Germinal center (tissue), 1 donor: ENCODE measurements at places on chromosomes 3 and 15.

DNA sequence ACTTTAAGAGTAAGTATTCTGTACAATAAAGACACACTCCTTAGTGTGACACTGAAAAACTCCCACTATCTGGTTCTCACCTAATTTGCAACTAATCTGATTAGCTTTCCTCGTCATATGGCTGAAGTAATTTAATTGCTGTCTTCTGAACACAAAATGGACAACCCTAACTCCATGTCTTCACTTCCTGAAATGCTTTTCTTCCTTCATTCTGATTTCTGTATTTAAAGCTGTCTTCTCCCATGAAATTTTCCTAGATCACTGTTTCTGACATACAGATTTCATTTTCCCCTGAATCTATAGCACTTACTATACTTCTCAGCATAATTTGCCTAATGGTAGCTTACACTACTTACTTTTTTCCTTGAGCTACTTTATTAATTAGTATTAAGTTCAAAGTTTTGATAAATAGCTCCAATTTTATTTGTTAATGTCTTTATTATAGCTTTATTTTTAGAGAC, 6.3 kb downstream of the CCPG1 start:
- DNase-seq, result no peak

- no peak for DNase-seq
Measured at GRCh38 chr3:144104679-144105078, 133.1 kb downstream of the DIPK2A start.

DNA sequence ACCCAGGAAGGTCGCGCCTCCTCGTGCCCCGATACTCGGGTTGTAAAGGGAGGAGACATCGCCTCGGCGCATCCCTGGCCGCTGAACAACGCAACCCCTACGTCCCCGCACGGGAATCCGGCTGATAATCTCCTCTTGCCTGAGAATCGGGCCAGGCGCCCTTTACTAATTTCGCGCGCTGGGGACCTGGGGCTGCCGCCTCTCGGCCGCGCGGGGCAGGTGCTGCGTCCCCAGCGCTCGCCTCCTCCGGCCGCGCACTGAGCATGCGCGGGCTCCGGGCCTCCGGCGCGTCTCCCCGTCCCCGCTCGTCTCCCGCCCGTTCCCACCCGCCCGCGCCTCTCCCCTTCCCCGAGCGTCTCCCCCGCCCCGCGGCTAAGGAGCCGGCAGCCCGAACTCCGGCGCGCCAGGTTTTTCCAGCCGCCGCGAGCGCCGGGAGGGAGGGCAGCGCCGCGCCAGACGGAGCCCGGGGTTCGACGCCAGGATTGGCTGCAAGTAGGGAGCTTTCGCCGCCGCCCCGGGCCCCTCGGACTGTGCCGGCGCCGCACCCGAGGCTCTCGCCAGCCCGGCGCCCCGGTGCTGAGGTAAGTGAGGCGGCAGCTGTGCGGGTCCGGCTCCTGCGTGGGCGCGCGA, at the start of gene CNTN4:
Gene CNTN4 (plus strand): TSS at position 469 of the 630 bp plus-strand sequence.
- peak; percentile 25 for DNase-seq

- DNase-seq, result no peak
Measured at GRCh38 chr3:180828723-180829408, 83.6 kb upstream of the FXR1 start.

GRCh38 chr3:923161-923910, 169.5 kb upstream of the CNTN6 start:
- no peak for DNase-seq

GRCh38 chr15:73200339-73200738, 148.1 kb downstream of the NEO1 start:
- DNase-seq, result no peak

- DNase-seq, result no peak
Measured at GRCh38 chr15:100966997-100967396, 47.8 kb downstream of the LRRK1 start.

DNA sequence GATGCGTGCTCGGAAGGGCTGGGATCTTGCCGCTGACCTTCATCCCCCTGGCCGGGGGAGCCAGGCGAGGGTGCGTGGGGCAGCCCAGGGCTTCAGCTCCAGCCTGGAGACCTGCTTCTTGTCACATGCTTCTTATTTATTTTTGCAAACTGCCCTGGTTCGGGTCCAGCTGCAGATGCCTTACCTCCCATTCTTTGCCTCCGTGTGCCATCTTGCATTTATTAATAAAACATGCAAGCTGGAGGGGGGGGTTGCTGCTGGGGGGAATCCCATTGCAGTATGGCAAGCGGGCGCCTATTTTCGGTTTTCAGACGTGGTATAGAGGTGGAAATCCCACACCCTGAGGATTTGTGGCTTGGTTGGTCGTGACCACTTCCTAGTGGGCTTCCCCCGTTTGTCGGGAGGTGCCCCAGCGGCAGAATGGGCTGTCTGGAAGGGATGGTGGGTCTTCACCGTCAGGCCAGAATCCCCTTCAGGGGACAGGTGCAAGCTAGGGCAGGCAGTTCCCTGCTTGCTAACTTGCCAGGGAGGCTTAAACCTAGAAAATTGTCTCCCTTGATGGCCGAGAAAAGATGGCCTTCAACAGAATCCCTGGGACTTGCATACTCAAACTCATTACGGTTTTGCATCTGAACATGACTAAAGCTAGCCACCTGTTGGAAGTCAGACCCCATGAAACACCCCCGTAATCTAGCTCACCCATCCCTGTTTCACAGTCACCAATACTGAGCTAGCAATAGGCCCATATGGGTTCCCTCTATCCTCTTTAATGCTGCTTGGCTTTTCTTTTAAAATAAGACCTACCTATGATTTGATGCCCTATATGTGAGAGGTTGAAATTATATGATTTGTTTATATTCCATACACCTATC, 569 bp downstream of the TMEM266 start:
- no peak for DNase-seq

- no peak for DNase-seq
Measured at GRCh38 chr3:126394977-126395321, 240 bp downstream of the CFAP100 start.

DNA sequence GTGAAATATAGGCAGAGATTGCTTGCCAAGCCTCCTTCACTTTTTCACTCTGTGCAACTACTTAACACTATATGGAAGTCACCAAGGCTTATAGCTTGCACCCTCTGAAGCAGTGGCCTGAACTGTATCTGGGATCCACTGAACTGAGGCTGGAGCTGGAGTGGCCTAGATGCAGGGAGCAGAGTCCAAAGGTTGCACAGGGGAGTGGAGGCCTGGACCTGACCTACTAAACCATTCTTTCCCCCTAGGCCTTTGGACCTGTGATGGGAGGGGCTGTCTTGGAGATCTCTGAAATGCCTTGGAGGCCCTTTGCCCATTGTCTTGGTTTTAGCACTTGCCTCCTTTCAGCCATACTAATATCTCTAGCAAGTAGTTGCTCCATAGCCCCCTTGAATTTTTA, 57.5 kb downstream of the P2RY1 start:
- no peak for DNase-seq

GRCh38 chr15:49314716-49315115, 108.3 kb upstream of the FGF7 start:
- DNase-seq, result no peak

DNA sequence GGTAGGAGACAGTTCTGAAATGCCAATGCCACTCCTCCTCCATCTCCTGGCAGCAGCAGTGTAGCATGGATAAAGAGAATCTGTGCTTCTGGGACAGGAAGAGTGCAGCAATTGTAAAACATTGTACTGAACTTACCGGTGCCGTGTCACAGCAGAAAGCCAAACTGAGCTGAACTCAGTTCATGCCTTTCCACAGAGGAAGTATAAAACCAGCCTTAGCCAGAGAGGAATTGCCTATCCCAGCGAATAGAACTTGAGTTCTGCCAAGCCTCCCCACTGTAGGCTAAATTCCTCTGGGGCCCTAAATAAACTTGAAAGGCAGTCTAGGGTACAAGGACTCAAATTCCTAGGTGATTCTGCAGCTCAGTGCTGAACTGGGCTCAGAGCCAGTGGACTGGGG, 148.8 kb downstream of the SLC9A9 start:
- no peak for DNase-seq

DNA sequence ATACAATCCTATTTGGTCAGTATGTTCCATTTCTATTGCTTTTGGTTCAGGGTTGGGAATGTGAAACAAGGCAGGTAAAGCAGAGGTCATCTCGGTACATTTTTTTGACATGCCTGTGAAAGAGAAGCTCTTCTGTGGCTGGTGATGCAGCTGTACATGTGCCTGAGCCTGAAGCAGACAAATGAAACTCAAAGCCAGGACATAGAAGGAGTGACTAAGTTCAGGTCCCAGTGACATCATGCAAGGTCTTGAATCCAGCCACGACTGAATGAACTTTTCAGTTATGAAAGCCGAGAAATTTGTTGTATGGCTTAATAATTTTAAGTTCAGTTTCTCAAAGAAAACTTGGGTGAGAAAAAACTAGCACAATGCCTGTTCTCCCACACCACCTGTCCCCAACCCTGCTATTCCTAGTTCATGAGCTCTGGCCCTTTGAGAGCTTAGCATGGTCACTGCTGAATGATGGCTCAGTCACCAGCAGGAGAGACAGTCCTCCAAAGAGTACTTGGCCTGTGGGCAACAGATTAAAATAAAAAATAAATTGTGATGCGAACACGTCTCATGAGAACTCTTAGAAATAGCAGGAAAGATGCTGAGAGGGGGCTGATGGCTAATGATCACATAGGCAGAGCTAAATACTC, 600.2 kb upstream of the GRM7 start:
- DNase-seq, result no peak

DNA sequence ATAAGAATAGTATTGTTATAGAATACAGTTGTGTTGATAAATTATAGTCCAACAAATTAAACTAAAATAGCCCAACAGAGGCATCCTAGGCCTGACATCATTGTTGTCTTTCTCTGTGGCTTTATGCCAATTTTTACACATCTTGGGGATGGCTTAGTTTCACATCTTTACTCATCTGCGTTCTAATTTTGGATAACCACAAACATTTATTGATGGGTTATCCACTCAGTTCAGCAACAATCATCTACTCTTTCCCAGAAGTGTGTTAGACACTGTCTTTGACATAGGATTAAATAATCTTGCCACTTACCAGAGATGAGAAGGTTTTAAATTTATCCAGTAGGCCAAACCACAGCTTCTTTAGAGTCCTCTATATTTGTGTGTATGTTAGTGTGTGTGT, 120.8 kb upstream of the PHLDB2 start:
- DNase-seq, result no peak

GRCh38 chr3:65729555-65729954, 309.2 kb downstream of the MAGI1 start:
- DNase-seq, result no peak

GRCh38 chr3:53602866-53603265, 108.5 kb downstream of the CACNA1D start:
- DNase-seq, result no peak

DNA sequence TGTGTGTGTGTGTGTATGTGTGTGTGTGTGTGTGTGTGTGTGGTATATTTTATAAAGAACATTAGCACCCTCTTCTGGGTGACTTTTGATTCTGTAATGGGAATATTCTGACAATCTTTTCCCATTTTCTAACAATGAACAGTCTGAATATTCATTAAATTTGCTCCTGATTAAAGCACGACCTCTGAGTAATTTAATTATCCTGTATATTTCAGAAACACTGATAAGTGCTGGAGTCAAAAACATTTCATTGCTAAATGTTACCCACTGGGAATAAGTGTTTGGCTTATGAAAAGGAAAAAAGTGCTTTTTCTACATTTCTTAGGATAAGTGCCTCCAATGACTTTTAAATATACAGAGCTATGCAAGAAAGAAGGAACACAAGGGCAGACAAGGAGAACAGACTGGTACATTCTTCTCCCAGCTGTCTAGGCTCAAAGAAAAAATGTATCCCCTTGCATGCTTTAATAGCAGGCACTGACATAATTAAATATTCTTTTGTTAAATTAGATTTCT, 32.3 kb upstream of the SYNPR start:
- DNase-seq, result no peak

- no peak for DNase-seq
Measured at GRCh38 chr3:122146466-122146865, 37.0 kb upstream of the CASR start.

- DNase-seq, result no peak
Measured at GRCh38 chr15:69074843-69075224, 60.3 kb downstream of the NOX5 start.

DNA sequence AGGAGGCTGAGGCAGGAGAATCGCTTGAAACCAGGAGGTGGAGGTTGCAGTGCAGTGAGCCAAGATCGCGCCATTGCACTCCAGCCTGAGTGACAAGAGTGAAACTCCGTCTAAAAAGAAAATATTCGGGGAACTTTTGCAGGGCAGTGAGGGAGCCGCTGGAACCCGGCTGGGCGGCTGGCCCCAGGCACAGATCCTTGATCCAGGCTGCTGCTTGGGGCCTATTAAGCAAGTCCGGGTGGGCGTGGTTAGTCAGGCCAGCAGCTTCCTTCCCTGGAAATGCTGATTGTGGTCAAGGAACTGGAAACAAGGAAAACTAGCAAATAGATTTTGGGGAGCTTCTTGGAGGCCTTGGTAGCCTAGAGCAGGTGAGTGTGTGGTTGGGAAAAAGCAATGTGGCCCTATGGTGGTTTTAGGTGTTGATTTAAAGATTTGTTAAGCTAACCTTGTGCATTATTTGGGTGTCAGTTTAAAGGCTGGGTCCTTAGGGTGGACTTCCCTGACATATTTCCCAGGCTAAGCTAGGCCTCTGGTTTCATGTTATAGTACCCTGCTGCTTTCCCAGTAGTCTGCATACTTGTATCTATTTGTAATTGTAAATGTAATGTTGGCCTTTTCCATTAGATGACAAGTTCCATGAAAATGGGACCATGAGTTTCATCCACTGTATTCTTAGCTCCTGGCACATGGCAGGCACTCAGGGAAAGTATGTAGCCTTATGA, 17.7 kb upstream of the SNX22 start:
- DNase-seq, result no peak

DNA sequence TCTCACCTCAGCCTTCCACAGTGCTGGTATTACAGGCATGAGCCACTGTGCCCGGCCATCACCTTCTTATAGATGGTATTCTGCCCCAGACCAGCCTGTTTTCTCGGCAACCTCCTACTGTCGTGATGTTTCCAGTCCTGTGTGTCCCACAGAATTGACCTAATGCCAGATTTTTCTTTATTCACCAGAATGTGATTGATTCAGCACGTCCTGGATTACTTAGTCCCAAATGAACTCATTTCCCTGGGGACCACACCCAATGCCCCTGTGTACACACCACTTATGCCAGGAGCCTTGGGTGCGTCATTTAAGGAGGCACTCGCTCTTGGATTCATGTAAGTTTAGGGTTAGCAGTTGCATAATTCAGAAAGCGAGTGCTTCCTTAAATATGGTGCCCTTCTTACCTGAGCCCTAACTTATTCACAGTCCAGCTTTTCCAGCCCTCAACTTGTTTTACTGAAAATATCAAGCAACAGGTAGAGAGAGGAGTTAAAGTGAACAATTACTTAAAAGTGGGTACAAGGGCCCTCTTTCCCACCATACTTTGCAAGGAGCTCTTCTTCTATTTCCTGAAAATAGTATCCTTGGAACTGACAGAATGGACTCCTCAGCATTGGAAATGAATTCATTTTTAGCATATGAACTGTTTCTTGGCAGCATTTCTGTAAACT, 64.6 kb upstream of the UBE2E1 start:
- DNase-seq, result no peak

DNA sequence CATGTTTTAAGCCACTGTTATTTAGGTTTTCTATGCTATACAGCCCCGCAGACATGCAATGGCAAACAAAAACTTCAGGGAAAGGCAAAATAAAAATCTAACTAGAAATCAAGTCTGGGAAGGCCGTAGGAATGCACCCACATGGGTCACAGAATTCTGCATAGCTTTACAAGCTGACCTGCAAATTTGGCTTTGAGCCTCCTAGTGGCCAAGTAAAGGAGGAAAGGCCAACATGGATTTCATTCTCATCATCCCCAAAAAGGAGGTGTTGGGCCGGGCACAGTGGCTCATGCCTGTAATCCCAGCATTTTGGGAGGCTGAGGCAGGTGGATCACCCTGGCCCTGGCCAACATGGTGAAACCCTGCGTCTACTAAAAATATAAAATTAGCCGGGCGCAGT, 124.3 kb downstream of the FBLN2 start:
- no peak for DNase-seq
